ENCODE measurements at places on chromosomes 7 and 10.

GRCh38 chr7:128734890-128735289, 4.3 kb upstream of the CALU start:
- no peak overlapping the region for H3K4me3 ChIP-seq
- no peak overlapping the region for H3K27ac ChIP-seq
- no peaks in the 10 kb centered on the region for H3K27me3 ChIP-seq
- no peak for DNase-seq
- no peaks in the 10 kb centered on the region for H3K36me3 ChIP-seq

GRCh38 chr10:13592306-13592705, 5.5 kb downstream of the PRPF18 start:
- peaks cover 21% of the 10 kb centered on the region for H3K36me3 ChIP-seq
- no peak for DNase-seq
- H3K4me3 ChIP-seq: no peak overlapping the region
- H3K27ac ChIP-seq: no peak overlapping the region
- no peaks in the 10 kb centered on the region for H3K27me3 ChIP-seq

DNA sequence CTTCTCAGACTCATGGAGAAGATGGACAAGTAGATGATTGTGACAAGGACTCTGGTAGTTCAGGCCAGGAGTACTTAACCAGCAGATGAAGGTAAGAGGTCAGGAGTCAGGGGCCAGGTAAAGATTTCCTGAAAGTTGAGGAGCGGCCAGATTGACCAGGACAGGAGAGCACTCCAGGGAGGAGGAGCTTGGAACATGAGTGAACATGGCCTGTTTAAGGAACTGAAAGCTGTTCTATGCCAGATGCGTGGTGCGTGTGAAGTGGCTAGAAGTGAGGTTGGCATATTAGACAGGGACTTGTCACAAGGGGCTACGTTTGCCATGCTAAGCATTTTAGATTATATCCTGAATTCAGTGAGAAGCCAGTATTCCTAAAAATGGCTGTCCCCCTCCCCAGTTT, 157.2 kb downstream of the WNT2 start:
- H3K27me3 ChIP-seq: no peaks in the 10 kb centered on the region
- H3K27ac ChIP-seq: no peak overlapping the region
- DNase-seq: no peak
- no peaks in the 10 kb centered on the region for H3K36me3 ChIP-seq
- no peaks in the 10 kb centered on the region for H3K4me1 ChIP-seq
- no peak overlapping the region for H3K4me3 ChIP-seq

- peaks cover 2% of the 10 kb centered on the region for H3K36me3 ChIP-seq
- no peak for DNase-seq
- H3K27ac ChIP-seq: no peak overlapping the region
- peaks cover 5% of the 10 kb centered on the region for H3K4me1 ChIP-seq
Measured at GRCh38 chr7:116902867-116903266, 40.5 kb downstream of the CAPZA2 start.

- no peak overlapping the region for H3K4me3 ChIP-seq
- no peak for DNase-seq
- no peaks in the 10 kb centered on the region for H3K36me3 ChIP-seq
- peaks cover 3% of the 10 kb centered on the region for H3K4me1 ChIP-seq
Measured at GRCh38 chr10:122554131-122555036, 6.2 kb upstream of the DMBT1 start.

- H3K4me3 ChIP-seq: no peak overlapping the region
- DNase-seq: peak; percentile 30
- peak overlapping the region; percentile 55 for H3K27ac ChIP-seq
- no peaks in the 10 kb centered on the region for H3K27me3 ChIP-seq
- H3K4me1 ChIP-seq: peaks cover 40% of the 10 kb centered on the region
- H3K36me3 ChIP-seq: no peaks in the 10 kb centered on the region
Measured at GRCh38 chr10:121683816-121684215, 85.6 kb upstream of the FGFR2 start.

DNA sequence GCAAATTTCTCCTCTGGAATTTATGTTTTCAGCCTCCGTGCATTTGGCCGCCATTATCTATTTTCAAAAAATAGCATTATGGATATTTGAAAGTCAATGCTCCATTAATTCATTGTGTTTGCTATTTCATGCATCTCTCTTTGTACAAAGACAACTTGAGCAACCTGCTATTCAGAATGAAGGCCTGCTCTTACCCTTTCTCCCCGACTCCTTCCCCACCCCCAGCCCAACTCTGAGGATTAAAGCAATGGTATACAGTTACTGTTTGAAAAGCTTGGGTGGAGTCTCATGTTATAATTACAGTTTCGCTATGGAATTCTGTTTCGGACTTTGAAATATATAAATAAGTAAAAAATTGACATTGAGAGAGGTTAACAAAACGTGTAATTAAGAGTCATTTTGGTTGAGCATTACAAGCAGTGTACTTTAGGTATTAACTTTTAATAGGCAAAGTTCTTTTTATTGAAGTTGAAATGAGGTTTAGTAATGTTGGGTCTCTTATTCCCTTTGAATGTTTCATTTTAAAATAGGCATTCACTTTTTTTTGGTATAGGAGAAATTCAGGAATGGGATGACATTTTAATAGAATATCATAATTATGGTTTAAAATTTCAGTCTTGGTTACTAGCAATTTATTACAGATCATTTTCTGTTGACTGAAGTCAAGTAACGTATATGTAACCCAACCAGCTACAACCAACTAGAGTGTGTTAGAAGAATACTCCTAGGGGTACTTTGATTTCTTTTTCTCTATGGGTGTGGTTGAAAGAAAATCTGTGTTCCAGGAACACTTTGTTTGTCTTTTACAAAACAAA, 93.1 kb downstream of the ARID5B start:
- no peaks in the 10 kb centered on the region for H3K4me1 ChIP-seq
- DNase-seq: peak; percentile 3
- H3K27ac ChIP-seq: no peak overlapping the region
- H3K36me3 ChIP-seq: no peaks in the 10 kb centered on the region
- H3K4me3 ChIP-seq: no peak overlapping the region

DNA sequence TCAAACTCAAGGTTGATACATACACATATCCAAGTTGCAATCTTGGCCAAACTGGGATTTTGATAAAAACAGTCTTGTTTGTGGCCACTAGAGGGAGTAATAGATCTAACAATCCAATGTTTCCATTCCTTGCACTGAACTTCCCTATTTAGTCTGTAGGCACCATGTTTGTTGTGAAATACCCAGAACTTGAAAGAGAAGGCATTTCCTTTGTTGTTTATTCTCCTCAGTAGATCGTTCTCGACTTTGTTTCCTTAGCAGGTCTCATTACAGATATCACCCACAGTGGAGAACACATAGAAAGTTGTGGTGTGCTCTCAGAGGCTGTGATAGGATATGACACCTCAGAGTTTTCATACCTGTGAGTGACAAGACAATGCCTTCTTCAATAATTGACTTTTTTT, 70.3 kb upstream of the MXI1 start:
- no peaks in the 10 kb centered on the region for H3K27me3 ChIP-seq
- H3K4me1 ChIP-seq: no peaks in the 10 kb centered on the region
- no peak overlapping the region for H3K4me3 ChIP-seq
- DNase-seq: peak; percentile 48

GRCh38 chr10:76977046-76977445, 660.6 kb downstream of the KCNMA1 start:
- no peaks in the 10 kb centered on the region for H3K27me3 ChIP-seq
- peaks cover 5% of the 10 kb centered on the region for H3K4me1 ChIP-seq
- no peak overlapping the region for H3K27ac ChIP-seq
- DNase-seq: no peak
- H3K4me3 ChIP-seq: no peak overlapping the region

DNA sequence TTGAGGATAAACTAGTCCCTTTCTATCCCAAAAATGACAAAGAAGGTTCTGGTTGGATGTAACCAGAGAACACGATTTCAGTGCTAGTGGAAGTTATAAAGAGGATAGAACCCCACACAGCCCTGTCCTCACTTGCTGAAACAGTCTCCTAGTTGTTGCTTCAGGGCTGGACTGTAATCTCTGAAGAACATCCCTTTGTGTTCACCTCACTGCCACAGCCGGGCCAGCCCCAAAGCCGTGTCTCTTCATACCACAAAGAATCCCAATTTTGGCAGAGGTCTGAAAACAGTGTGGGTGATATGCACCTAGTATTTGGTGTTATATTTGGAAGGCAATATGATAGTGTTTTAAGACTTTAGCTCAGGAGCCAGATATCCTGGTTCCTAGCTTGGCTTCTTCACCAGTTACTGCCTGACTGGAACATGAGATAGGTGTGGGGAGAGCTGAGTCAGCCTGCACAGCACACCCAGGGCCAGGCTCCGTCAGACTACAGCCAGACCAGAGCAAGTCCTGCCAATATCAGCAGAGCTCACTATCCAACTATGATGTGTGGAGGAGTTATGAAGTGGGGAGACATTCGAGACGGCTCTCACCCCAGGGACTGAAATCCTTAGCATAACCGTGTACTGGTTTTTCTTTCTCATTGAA, 21.2 kb downstream of the CYP3A4 start:
- no peaks in the 10 kb centered on the region for H3K27me3 ChIP-seq
- H3K36me3 ChIP-seq: no peaks in the 10 kb centered on the region
- H3K4me3 ChIP-seq: no peak overlapping the region
- no peak for DNase-seq
- H3K4me1 ChIP-seq: no peaks in the 10 kb centered on the region
- no peak overlapping the region for H3K27ac ChIP-seq

DNA sequence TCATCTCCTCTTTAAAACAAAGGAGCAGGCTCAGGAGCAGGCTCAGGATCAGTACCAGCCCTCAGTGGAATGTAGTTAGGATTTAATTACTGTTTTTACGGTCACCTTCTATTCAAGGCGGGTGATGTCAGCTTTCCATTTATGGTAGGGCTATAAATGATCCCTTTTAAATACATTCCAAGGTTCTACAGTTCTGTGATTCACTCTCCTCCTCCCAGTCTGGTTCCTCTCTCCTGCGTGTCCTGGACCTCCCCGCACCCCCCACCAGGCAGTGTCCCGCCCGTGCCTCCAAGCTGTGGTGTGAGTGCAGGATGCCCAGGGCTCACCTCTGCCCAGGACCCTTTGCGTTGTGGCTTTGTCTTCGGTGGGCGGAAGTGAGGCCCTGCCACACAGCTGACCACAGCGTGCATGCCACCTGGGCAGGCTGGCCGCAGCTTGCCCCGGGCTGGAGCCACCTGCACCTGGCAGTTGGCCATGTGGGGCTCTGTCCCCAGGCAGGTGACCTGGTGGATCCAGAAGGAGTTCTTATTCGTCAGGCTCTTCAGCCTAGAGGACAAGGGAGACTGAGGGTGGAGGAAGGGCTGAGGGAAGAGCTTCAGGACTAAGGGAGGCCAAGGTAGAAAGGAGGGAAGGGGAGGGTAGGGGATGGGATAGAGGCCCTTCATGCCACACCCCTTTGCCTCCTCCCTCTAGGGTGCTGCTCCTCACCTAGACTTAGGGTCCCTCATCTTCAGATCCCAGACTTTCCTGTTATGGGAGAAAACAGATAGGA, 9.1 kb downstream of the LOXL4 start:
- no peak for DNase-seq
- no peaks in the 10 kb centered on the region for H3K36me3 ChIP-seq
- H3K4me3 ChIP-seq: no peak overlapping the region
- no peaks in the 10 kb centered on the region for H3K27me3 ChIP-seq
- no peaks in the 10 kb centered on the region for H3K4me1 ChIP-seq
- H3K27ac ChIP-seq: no peak overlapping the region

GRCh38 chr10:77357611-77358310, 279.8 kb downstream of the KCNMA1 start:
- DNase-seq: no peak
- no peaks in the 10 kb centered on the region for H3K27me3 ChIP-seq
- H3K36me3 ChIP-seq: no peaks in the 10 kb centered on the region
- H3K4me3 ChIP-seq: no peak overlapping the region
- no peak overlapping the region for H3K27ac ChIP-seq
- no peaks in the 10 kb centered on the region for H3K4me1 ChIP-seq

DNA sequence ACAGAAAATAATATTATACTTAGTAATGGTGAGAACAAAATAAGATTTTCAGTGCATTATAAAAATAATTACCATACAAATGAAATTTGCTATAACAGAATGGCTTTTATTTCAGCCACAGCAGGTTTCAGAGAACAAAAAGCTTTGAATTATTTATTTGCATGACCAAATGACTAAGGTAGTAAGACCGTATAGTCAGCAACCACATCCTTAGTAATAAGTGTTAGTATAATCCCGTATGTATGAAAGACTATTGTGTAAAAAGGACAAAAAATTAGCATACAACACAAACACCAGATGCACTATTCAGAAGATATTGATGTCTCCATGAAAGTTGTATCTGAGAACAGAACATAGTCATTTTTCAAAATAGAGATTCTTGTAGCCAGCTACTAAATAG, 12.2 kb downstream of the PDZD8 start:
- H3K36me3 ChIP-seq: no peaks in the 10 kb centered on the region
- no peak overlapping the region for H3K4me3 ChIP-seq
- no peaks in the 10 kb centered on the region for H3K27me3 ChIP-seq
- DNase-seq: no peak

DNA sequence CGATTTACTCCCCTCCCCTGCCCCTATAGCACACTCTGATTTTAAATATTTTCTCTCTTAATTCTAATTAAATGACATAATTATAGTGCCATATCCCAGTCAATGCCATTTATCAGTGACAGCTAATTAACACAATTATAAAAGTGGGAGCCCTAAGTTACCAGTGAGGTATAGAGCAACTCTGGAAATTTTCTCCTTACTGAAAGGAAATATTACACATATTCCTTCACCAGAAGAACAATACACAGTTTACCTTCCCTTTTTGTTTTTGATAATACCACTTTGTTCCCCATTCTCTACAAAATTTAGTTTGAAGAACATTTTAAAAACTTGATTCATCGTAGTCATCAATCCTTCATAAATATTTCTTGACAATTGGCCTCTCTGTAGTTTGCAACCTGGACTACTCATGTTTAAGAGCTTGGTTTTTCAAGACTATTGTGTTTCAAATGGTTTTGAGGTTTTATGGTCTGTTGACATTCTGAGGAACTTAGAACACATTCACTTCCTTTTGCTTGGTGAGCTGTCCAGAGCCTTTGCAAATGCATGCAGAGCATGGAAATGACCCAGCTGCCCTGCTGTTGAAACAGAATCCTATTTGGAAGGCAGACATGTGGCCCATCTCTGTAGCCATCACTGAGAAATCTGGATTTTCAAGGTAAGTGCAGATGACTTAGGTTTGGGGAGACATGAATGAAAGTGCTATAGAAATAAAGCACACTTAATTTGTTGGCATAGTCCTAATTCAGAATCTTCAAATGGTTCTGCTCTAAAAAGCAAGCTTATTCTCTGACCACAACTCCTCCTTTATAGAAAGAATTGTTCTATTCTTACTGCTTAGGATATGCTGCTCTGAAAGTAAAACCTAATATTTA, at the start of gene GPR141:
Gene GPR141, plus strand, starts transcription at position 521 of the 875 bp plus-strand sequence. CDS start 56,628 bp downstream, outside the sequence.
- no peak within 1 kb of the TSS for H3K27ac ChIP-seq
- no peak for DNase-seq
- no peaks in the 10 kb centered on the region for H3K27me3 ChIP-seq
- H3K36me3 ChIP-seq: no peaks in the 10 kb centered on the region
- H3K4me1 ChIP-seq: no peaks in the 10 kb centered on the region

GRCh38 chr7:125663961-125664360, 734.3 kb upstream of the POT1 start:
- no peak for DNase-seq
- H3K4me1 ChIP-seq: no peaks in the 10 kb centered on the region
- no peak overlapping the region for H3K4me3 ChIP-seq
- no peaks in the 10 kb centered on the region for H3K27me3 ChIP-seq

All from neuronal stem cell (in vitro differentiated cells).